ENCODE measurements at places on chromosomes 3 and 15.
A peak's percentile ranks its signal among the peaks of the same experiment; 100 is the strongest.

DNA sequence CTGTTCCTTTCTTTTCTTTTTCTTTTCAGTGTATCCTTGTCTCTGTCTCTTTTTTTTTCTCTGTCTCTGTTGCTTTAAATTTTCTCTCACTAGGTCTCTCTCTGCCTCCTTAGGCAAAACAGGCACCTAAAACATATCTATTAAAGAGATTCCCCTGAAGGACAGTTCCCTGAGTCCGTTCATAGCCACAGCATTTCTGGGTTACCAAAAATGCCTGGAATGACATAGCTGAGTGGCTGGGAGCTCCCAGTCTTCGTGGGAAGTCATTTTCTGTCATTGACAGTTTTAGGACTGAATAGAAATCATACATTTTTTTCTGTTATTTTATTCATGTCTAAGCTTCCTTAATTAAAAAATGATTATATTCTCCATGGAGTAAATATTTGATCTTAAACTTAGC lies 323.8 kb upstream of the AZI2 start:
- no peak for DNase-seq

- no peak for DNase-seq
Observed at GRCh38 chr3:135145581-135145980, 350.5 kb downstream of the EPHB1 start.

- DNase-seq, result no peak
Observed at GRCh38 chr3:194808640-194809097, 123.0 kb downstream of the FAM43A start.

DNA sequence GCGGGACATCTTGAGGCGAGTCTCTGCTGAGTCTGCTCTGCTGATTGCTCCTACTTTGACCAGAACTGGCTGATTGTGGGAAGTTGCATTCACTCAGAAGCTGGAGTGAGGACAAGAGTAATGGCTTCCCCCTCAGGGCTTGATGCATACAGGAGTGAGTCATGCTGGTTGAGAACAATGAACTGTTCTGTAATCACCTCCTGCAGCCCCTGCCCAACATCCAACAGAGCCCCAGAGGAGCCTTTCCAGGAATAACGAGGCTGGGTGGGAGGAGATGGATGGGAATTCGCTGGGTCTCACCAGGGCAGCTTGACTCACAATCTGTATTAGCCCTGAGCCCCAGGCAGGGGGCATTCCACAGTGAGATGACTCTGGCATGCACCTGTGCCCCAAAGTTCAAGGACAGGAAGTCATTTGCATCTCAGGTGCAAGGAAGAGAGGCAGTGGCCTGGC lies 85.0 kb downstream of the RAB11A start:
- no peak for DNase-seq

GRCh38 chr3:68249265-68249664 lies 594.9 kb upstream of the SUCLG2 start:
- DNase-seq, result no peak

DNA sequence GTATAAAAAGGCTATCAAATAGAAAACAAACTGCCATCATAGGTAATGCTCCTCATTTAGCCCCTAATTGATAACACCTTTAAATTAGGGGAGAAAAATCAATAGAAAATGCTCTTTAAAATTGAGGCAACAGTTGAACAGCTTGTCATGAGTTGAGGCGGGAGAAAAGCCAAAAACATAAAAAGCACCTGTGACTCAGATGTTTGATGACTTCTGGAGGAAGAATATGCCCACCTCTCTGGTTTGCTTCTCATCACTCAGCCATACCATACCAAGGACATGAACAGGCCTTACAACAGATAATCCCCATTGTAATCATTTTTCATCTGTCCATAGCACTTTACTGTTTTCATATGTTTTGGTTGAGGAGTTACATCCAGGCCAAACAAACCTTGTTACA lies 246.0 kb downstream of the MYRIP start:
- DNase-seq, result no peak

DNA sequence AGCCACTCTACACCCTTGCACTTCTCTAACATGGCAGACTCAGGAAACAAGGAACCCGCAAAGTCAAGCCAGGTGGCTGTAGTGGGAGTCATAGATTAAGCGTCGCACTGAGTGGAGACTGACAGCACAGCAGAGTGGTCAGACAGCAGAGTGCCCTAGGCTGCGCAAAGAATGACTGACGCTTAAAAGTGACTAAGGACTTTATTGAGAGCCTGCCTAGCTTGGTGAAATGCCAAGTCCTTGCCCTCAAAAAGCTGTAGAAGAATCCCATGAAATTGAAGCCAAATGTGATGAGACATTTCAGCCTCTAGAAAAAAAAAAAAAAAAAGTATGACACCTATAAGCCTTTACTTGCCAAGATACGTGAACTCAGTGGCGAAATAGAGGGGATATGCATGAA lies 30.2 kb downstream of the NCEH1 start:
- DNase-seq, result no peak

GRCh38 chr3:157125101-157125500 lies 34.8 kb downstream of the CCNL1 start:
- DNase-seq, result no peak

- DNase-seq, result no peak
Observed at GRCh38 chr3:99928771-99929744, 111.4 kb downstream of the CMSS1 start.

- DNase-seq, result no peak
Observed at GRCh38 chr15:68638953-68639515, 60.2 kb downstream of the CORO2B start.

DNA sequence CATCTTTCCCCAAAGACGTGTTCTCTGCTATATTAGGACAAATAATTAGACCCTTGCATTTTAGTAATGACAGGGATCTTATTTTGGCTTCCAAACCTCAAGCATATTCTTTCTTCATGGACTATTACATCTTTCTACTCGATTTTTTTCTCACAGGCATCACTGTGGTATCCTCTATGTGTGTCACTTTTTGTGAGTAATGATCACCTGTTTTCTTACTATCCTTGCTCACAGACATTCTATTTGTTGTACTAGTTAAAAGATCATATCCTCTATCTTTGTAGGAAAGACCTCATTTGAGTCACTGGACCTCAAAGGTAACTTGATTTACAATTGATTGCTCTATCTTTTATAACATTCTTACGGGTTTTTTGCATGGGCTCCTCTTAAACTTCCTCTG lies 6.8 kb downstream of the C3orf80 start:
- DNase-seq, result no peak

DNA sequence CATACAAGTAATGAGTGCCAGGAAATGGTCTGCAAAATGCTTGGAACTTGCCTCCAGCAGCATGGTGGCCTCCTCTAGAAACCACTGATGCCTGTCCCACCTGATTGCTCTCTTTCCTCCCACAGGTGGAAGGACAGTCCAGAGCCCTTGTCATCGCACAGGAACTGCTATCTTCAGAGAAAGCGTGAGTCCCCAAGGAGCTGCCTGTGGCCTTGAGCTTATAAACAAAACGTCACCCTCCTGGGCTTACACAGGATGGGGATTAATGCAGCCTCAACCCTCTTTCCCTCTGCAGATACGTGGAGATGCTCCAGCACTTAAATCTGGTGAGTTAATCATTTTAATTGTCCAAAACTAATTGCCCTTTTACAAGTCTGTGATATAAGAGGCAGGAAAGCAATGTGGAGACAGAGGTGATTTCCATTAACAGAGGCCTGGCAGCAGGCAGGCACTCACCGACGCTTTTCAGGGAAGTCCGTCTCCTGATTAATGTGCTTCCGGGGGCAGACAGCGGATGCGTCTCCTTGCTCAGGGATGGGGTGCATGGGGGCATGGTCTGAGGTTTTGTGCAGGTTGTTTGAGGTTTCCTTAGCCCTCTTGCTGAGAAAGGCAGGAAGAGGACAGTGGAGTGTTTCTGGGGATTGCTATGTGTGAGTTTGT lies 61.8 kb downstream of the FGD5 start:
- no peak for DNase-seq

- DNase-seq, result no peak
Observed at GRCh38 chr15:26640601-26641000, 132.3 kb downstream of the GABRB3 start.

GRCh38 chr15:58167095-58167691 lies 29.0 kb downstream of the AQP9 start:
- no peak for DNase-seq

GRCh38 chr15:57323806-57324589 lies 52.3 kb upstream of the CGNL1 start:
- no peak for DNase-seq

- no peak for DNase-seq
Observed at GRCh38 chr3:111863942-111864694, 5.1 kb downstream of the PHLDB2 start.

DNA sequence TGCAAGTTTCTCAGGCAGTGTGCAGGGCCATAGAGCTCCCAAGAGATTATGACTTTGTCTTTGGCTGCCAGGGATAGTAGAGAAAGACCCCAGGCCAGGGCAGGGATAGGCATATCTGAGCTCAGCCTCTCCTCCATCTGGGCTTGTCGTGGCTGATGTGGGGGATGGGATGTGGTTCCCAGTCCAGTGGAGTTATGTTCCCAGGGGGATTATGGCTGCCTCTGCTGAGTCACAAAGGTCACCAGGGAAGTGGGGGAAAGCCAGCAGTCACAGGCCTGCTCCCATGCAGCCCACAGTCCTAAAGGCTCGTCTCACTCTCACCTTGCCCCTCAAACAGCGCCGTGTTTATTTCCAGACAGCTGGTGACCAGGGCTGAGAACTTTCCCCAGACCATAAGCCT lies 354.9 kb downstream of the SI start:
- no peak for DNase-seq

DNA sequence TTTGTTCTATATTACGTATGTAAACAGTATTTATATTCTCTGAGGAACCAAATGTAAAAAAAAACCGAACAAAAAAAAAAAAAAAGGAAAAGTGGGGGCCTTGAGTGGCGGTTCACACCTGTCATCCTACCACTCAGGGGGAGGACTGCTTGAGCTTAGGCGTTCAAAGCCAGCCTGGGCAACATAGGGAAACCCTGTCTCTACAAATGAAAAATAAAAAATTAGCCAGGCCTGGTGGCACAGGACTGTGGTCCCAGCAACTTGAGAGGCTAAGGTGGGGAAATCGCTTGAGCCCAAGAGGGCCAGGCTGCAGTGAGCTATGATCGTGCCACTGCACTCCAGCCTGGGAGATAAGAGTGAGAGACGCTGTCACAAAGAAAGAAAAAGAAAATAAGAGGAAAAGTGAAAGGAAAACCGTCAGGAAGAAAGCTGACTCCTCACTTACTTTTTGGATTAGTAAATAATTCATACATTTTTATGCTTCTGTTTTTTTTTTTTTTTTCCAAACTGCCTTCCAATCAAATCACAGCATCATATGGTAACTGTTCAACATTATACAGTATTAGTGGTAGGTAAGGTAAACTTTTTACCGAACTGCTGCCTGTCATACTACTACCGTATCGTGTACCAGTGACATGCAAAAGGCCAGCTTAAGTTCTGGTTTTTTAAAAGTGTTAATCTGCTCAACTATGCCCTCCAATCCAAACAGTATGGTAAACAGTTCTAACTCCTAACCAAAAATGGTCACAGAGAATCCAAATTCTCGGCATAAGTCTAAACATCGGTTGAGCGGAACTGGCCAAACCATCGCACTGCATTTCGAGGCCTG lies 1.2 kb downstream of the PHC3 start:
- no peak for DNase-seq

DNA sequence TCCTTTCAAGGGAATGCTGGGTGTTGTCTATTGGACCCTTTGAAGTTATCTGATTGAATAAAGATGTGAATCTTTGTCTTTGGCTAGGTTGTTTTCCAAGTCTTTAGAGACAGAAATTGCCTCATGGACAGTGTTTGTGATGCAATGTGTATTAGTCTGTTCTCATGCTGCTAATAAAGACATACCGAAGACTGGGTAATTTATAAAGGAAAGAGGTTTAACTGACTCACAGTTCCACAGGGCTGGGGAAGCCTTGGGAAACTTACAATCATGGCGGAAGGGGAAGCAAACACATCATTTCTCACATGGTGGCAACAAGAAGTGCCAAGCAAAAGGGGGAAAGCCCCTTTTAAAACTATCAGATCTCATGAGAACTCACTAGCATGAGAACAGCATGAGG lies 88.8 kb upstream of the PLXND1 start:
- DNase-seq, result no peak

DNA sequence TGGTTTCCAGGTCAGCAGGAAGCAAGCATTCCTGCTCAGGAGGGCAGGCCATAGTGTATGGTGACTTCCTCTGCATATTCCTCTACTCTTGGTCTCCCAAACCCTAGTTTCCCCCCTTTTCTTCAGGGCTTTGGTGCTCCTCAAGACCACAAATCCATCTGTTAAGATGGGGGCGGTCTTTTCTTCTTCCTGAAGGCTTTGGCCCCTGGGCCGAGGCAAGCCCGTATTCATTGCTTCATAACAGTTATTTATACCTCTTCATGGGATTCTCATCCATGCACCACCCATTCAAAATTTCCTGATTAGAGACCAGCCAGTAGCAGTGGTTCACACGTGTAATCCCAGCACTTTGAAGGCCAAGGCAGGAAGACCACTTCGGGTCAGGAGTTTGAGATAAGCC lies 62.1 kb upstream of the IL12A start:
- no peak for DNase-seq

GRCh38 chr3:62670351-62670750 lies 204.9 kb downstream of the CADPS start:
- no peak for DNase-seq

- no peak for DNase-seq
Observed at GRCh38 chr3:107260207-107260606, 117.0 kb upstream of the CCDC54 start.

DNA sequence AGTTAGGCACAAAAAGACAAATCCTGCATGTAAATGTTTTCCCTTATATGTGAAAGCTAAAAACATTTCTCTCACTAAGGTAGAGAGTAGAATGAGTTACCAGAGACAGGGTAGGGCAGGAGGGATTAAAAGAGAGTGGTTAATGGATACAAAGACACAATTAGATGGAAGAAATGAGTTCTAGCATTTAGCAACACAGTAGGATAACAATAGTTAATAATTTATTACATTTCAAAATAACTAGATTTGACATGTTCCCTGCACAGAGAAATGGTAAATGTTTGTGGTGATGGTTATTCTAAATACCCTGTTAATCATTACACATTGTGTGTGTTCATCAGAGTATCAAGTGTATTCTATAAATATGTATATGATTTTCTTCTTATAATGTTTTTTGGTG lies 1400.7 kb downstream of the OTOL1 start:
- no peak for DNase-seq

GRCh38 chr3:7876741-7877297 lies 624.8 kb upstream of the LMCD1 start:
- peak; percentile 37 for DNase-seq

DNA sequence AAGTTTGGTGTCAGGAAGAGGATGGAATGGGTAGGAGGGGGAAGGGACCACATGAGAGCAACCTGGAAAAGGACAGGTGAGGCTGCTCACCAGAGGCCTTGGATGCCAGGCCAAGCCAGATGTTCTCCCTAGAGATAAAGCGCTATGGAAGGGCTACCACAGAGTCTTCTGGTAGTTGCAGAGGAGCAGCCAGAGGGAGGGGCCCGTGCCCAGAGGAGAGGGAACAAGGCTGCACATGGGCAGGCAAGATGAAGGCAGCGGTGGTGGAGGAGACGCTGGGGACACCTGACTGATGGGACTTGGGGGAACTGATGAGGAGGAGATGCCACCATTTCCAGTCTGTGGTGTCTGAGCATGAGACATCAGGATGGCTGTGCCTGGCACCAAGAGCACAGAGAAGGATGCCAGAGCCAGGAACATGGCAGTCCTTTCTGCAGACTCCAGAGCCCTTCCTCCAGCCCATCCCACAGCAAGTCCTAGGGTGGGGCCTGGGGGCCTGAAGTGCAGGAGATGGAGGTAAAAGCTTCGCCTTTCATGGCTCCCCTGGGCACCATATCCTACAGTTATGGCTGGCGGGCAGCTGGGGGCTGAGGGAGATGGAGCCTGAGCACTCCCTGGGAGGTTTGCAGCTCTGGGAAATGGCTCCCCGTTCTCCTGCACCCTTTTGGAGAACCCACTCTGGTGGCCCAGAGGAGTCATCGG lies 103.0 kb downstream of the ETFA start:
- DNase-seq, result no peak

- DNase-seq, result no peak
Observed at GRCh38 chr15:89828281-89829145, 13.9 kb upstream of the ANPEP start.
